ENCODE measurements at places on chromosomes 12 and 14.

GRCh38 chr12:77204083-77204482, 138.7 kb upstream of the E2F7 start:
- no peak for DNase-seq

GRCh38 chr12:41940571-41940970, 204.1 kb downstream of the GXYLT1 start:
- no peak for DNase-seq

DNA sequence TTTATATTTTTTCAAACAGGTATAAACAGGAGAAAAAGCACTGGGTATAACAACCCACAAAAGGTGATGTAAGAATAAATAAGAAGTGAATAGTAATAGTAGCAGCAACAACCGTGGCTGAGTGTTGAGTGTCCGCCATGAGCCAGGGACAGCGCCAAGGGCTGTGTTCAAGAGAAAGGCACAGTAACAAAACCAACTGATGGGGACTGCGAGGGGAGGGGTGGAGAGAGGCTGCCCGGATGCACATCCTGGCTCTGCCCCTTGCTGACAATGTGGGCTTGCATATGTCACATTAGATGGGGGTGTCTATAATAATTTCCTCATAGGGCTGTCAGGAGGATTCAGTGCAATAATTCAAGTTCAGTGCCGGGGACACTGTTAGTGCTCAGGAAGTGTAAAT, 912.4 kb downstream of the VRK1 start:
- no peak for DNase-seq

- DNase-seq: peak; percentile 23
Observed at GRCh38 chr12:102480406-102480805, at the start of gene IGF1. Gene IGF1 (minus strand): TSS chr12:102480563. CDS start chr12:102480381, 182 bp downstream.

GRCh38 chr12:21553329-21553675, 27.2 kb downstream of the SPX start:
- no peak for DNase-seq

DNA sequence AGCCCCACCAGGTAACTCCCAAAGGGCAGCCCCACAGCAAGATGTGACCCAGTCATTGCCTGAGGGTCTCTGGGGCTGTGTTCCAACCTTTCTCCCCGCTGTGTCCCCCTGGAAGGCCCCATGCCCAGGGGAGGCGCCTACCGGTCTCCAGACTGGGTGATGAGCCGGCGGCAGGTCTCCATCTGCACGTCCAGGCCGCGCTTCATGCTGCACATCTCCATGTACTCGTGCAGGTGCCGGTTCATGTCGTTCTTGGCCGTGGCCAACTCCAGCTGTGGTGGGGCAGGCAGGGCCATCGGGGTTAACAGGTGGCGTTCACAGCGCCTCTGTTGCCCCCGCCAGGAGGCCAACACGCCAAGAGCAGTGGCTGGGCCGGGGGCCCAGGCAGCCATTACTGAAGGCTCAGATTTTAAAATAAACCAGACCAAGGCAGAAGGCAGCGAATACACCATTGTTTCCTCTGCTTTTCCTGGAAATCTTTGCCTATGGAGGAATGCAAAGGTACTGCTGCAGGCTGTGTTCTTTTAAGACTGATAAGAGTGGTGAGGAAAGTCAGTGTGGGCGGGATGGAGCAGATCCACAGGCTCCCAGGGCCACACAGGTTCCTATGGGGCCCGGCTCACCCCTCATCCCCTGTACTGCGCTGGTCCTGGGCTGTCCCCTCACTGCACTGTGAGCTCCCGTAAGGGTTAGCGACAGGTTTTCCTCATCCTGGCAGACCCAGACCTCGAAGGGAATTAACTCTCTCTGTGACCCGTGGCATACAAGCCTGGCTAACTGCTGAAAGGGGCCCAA, 7.3 kb downstream of the GAPDH start:
- DNase-seq: no peak

DNA sequence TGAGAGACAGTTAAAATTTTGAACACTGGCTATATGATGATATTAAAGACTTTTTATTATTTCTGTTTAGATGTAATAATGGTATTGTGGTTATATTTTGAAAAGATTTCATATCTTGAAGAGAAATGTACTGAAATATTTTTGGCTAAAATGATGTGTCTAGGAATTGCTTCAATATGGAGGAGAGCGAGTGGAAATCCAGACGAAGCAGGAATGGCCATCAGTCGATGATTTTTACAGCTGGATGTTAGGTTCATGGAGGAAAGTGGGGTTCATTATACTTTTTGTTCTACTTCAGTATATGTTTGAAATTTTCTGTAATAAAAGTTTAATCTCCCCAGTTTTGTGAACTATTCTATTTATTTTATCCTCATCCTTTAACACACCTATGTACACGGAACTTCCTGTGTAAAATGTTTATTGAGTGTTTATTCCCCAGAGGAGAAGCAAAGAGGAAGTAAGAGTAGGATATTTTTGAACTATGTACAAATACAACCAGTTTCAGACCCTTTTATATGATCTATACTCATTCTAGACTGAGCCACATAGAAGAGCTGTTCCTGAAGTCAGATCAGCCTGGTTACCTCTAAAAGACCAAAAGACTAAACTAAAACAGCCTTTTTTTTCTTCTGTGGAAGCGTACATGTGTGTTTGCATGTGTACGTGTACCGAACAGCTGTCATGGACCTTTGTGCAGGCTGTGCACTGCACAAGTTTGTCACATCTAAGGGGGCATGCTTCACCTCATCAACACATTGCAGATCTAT, 211.0 kb upstream of the NUDT4 start:
- DNase-seq: no peak

DNA sequence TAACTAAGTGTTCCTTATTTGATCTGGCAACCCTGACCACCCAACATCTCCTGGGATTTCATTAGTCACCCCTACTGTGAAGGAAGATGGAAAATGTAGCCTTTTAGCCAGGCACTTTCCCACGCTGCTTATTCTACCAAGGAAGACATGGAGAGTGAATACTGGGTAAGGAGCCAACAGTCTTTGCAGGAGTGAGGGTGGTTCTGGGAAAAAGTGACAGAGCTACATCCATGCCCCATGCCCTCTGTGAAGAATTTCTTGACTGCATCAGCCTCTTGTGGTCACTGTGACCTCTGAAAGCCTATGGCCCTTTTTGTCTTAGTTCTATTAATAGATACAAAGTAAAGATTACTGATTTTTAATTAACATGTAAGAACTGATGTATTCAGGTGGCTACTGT, 196.0 kb upstream of the EEA1 start:
- DNase-seq: no peak

- no peak for DNase-seq
Observed at GRCh38 chr14:100524233-100524932, 62.8 kb downstream of the BEGAIN start.

- DNase-seq: no peak
Observed at GRCh38 chr14:70186900-70187451, 1.8 kb downstream of the SLC8A3 start.

GRCh38 chr12:124509676-124510300, 57.6 kb downstream of the NCOR2 start:
- no peak for DNase-seq

- DNase-seq: no peak
Observed at GRCh38 chr14:105063056-105063455, 2.2 kb downstream of the GPR132 start.

GRCh38 chr12:101902641-101903040, 25.3 kb downstream of the DRAM1 start:
- no peak for DNase-seq

DNA sequence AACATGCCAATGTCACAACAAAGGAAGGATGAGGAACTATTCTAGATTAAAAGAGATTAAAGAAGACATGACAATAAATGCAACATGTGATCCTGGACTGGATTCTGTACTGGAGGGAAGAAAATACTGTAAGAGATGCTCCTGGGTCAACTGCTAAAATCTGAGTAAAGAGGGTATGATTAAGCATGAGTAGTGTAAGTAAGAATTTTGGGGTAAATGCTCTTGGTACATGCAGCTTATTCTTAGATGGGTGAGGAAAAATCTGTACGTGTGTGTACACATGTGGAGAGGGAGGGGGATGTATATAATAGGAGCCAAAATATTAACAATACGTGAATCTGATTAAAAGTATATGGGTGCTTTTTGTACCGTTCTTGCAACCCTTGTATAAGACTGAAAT, 66.0 kb downstream of the CDC42BPB start:
- DNase-seq: no peak

DNA sequence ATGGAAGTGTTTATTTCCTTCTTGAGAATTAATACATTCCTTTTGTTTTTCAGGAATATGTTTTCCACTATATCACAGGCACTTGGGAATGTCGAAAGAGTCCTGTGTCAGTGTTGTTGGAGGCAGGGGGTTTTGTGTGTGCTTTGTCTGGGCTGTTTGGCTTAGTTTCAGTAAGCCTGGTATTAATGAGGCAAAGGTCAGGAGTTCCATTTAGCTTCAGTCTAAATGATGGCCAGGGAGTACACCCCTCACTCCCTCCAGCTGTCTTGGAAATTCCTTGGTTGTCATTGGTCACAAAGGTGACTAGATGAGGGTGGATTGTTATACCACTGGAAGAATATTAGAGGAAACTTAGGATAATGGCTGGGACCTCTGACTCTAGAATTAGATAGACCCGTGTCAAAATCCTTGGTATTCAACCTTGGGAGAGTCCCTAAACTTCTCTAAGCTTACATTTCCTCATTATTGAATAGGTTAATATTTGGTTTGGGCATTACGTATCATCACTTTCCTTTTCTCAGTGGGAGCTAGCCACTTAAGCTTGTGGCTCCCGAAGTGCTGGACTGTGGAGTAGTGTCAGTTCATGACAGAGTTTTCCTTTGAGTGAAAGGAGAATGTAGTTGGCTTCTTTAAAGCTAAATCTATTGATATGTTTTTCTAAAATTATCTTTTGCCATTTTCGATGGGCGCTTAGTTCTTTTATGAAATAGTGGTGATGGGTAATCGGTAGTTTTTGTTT, 5.2 kb downstream of the FRS2 start:
- no peak for DNase-seq

GRCh38 chr14:99099051-99099787, 172.8 kb downstream of the BCL11B start:
- no peak for DNase-seq

- no peak for DNase-seq
Observed at GRCh38 chr14:100721568-100721967, 5.1 kb upstream of the DLK1 start.

DNA sequence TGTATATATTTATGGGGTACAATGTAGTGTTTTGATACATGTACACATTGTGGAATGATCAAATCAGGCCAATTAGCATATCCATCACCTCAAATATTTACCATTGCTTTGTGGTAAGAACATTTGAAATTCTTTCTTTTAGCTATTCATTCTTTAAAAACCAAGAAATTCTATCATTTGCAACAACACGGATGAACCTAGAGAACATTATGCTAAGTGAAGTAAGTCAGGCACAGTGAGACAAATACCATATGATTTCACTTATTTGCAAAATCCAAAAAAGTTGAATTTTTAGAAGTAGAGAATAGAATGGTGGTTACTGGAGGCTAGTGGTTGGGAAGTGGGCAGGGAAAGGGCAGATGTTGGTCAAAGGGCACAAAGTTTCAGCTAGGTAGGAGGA, 129.3 kb upstream of the PTPRQ start:
- DNase-seq: no peak

- no peak for DNase-seq
Observed at GRCh38 chr14:89142366-89142765, 274.7 kb downstream of the FOXN3 start.

DNA sequence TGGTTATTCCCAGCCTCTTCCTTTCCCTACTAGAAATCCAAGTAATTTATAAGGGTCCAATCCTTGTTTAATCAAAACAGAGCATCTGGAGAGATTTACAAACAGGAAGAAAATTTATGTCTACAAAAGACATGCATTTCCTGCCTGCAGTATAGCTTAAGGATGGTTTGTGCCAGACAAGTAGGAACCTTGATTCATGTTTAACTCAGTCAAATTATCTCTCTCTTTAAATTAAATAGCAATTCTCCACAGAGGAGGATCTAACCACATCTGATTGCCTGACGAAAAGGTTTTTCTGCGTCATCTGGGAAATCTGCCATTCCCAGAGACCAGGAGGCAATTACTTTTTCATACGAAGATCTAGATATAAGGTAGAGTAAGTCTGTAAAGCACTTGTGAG, 105.2 kb downstream of the ZFC3H1 start:
- no peak for DNase-seq

DNA sequence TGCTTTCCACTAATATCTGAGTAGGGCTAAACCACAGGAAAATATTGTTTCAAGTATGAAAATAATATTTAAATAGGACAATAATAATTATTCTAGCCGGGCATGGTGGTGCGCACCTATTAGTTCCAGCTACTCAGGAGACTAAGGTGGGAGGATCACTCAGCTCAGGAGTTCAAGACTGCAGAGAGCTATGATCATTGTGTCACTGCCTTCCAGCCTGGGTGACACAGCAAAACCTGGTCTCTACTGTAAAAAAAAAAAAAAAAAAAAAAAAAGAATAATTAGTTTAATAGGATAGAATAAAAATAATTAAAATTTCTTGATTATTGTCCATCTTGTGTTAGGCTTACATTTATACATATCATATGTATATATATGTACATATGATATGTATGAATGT, 38.5 kb upstream of the BAZ1A start:
- no peak for DNase-seq

DNA sequence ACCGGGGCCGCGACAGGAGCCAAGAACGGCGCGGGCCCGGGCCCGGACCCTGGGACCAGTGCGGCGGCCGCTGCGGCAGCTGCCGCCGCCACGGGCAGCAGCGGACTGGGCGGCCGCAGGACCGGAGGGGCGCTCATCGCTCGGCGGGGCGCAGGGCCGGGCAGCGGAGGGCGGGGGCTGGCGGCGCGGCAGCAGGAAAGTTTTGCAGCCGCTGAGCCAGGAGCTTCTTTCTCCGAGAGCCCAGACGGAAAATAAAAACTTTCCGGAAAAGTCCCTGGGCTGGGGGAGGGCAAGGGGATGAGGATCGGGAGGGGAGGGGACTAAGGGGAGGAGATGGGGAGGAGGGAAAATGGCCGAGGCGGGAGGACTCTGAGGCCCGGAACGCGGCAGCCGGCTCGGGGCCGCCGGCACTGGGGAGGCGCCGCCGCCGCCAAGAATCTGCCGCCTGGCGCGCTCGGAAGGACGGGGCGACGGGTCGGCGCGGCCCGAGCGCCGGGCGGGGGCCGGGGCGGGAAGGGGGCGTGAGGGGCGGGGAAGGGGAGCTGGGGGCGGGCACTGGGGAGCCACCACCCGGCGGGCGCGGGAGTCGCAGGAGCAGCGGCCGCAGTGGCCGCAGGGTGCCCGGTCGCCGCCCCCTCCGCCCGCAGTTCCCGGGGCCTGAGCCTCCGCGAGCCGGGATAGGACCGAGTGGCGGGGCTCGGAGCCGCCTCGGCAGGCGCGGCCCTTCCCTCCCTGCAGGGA, at the start of gene PRKD1:
Gene PRKD1, minus strand, starts transcription at position 472 of the 741 bp plus-strand sequence.
- peak; percentile 72 for DNase-seq

Data from ovary (tissue), 10 donors.